ENCODE measurements at places on chromosomes 4 and X. TPM values are rescaled to one million over a fixed set of nuclear protein-coding genes. Genes with fewer than 3 reads are reported as not detected.

Gene TMEM31
- total RNA-seq = 1.1 TPM

DNA sequence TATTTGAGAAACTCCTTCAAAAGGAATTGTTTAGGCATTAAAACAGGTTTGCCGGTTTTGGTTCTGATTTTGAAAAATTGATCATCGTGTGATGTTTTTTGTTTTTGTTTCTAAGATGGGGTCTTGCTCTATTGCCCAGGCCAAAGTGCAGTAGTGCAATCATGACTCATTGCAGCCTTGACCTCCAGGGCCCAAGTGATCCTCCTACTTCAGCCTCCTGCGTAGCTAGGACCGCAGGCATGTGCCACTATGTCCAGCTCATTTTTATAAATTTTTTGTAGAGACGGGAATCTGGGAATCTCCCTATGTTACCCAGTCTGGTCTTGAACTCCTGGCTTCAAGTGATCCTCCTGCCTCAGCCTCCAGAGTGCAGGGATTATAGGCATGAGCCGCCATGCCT lies 35.0 kb downstream of the CLCN3 start:
- DNase-seq = no peak

Gene F8A2
- not detected for total RNA-seq

DNA sequence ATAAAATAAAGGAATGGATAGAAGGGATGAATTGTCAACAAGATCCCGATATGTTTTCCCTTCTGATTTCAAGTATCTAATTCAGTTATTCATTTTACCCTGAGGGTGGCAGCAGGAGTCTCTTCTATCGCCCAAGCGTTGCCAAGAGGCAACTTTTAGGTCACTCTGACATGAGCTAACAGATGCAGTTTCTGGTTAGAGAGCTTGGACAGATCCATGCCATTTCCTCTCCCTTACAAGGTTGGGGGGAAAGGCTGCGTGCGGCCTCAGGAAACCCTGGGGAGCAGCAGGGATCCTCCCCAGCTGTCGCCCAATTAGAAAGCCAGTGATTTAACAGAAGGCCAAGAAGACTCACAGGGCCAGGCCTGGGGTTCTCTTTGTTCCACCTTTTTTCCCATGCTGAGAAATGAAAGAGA lies 35.3 kb upstream of the WAS start:
- DNase-seq = peak; percentile 57

- no peak for DNase-seq
These were observed 66.0 kb upstream of the FAT1 start for GRCh38 chr4:186789651-186790050.

Gene SNX25
- total RNA-seq = 23.5 TPM

Data from dorsolateral prefrontal cortex (tissue), 122 donors.